ENCODE measurements at places on chromosomes 3 and 15.

- DNase-seq, result peak; percentile 37
Measured at GRCh38 chr15:88900309-88900981, 5.1 kb upstream of the HAPLN3 start.

DNA sequence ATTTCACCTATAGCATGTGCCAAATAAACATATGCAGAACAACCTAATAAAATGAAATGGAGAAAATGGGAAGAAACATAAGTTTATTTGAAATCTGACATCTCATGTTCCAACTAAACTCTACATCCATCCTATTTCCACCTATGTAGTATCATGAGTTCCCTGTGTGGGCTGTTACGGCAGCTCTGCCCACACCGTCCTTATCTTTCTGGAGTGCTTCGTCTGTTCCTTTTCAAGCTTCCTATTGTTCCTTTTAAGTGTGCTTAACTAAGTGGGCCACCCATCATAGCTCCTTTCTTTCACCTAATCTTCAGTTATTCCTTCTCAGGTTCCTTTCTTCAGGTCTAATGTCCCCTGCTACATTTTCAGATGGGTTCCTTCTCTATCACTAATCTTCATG is 17.3 kb downstream of the RYR3 start:
- DNase-seq, result no peak

DNA sequence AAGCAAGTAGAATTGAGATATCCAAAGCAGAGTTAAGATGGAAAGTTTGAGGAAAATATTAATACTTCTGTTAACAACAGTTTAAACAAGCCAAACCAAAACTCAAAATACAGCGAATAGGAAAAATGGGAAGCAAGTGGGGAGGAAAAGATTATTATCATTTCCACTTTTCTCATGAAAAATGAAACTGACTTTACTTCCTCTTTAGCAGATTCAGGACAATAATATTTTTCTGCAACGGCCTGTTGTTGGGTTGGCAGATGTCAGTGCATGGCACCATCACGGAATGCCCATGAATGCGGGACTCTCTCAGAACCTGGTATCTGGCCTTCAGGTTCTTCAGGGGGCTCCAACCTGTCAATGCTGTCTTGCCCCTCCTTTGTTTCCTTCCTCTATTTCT is 11.1 kb downstream of the ANKUB1 start:
- DNase-seq, result no peak

DNA sequence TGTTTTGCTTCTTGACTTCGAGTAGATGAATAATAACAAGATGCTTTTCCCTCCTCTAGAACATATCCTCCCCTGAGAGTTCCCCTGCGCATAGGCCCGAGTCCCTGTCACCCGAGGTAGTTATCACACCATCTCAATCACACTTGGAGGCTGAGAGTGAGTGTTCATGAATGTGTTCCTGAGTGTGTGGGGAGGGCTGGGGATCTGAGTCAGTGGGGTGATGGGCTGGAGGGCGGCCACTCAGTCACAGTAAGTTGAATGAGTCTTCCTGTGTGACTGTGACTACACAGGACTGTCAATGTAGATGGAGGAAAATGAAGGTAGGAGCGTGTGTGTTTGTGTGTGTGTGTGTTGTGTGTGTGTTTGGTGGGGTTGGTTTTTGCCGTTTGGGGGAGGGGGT is 71.0 kb downstream of the SETD5 start:
- no peak for DNase-seq

DNA sequence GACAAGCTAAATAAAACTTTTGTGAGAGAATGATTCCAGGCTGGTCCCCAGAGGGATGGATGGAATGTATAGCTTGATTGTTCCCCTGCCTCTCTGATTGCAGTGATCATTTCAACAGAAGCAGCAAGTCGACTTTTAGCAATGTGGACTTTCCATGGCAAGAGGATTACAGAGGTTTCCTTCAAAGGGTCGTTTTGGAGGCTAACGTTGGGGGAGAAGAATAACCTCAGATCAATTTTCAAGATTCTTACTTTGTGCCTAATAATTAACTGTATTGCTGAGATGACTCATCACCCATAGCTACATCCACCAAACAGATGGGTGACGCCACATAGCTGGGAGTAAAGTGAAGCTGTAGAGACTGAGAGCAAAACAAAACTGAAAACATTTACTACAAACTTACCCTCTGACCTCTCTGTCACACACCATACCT is 79.9 kb downstream of the GTPBP8 start:
- DNase-seq, result peak; percentile 23

- no peak for DNase-seq
Measured at GRCh38 chr3:12278566-12278965, 10.3 kb upstream of the PPARG start.

DNA sequence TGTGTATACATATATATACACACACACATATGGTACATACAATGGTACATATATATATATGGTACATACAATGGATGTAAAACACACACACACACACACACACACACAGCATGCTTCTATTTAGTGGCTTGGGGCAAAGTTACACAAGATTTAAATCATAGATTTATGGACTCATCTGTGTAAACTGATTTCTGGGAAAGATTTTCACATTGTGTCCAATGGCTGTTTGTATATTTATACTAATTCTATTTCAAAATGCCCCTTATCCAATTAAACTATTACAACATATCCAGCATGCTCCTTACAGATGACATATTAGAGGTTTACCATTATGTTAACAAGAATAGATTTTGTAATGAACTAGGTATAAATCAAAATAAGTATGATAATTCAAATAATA is 94.9 kb downstream of the ANO10 start:
- DNase-seq, result no peak

GRCh38 chr3:98701071-98701675 is 62.0 kb upstream of the ST3GAL6 start:
- no peak for DNase-seq

GRCh38 chr3:196012481-196012880 is 69.4 kb downstream of the TFRC start:
- no peak for DNase-seq

- DNase-seq, result no peak
Measured at GRCh38 chr3:185763347-185764005, 61.4 kb downstream of the IGF2BP2 start.

- DNase-seq, result peak; percentile 92
Measured at GRCh38 chr3:183252973-183253527, at the start of gene B3GNT5. B3GNT5 (plus strand) TSS chr3:183253253; CDS start chr3:183269799, 16,546 bp downstream.

DNA sequence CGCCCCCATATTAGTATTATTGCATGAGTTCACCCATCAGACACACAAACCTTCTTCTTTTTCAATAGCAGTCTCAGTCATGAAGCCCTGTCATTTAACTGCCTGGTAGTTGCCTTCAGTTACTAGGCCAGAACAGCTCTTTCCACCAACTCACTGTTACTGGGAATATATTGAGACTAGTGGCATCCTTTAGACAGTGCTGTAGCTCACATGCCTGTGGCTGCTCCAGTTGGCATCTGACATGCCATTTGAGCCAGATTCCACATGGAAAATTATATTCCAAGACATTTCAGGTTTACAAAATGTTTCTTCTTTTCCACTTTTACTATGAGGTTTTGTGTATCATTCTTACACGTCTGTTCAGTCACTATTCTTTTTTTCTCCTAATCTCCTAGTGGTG is 146.1 kb downstream of the GHSR start:
- DNase-seq, result no peak

DNA sequence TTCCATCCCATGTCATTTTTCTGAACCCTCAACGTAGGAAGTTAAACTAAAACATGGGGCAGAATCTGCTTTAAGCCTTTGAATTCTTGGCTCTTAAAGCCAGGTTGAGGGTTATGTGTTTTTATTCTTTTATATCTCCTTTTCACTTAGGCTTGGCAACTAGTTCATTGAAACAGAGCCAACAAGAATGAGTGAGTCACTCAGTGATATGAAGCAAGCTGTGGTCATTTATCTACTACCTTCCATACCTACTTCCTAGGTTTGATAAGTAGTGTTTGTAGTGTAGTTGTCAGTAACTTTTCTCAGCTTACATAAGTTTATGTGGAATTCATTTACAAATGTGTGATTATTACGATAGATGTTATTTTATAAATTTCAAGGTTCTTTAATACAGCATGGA is 67.4 kb downstream of the SNRPN start:
- DNase-seq, result no peak

DNA sequence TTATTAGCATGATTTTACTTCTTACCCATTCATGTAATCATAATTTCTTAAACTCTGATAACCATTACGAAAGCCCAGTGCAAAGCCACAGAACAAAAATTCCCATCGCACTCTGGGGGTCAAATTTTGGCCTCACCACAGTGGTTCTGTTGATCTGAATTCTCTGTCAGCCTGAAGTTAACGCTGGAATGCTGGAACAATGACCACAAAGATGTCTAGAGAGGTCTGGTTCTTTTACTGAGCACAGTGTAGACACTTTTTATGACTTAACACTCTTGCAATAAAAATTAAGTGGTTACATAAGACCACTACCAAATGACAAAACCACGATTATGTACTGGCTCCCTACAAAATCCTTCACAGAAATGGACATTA is 94.7 kb downstream of the PDZRN3 start:
- no peak for DNase-seq

GRCh38 chr15:91348752-91349500 is 248.9 kb downstream of the SV2B start:
- no peak for DNase-seq

DNA sequence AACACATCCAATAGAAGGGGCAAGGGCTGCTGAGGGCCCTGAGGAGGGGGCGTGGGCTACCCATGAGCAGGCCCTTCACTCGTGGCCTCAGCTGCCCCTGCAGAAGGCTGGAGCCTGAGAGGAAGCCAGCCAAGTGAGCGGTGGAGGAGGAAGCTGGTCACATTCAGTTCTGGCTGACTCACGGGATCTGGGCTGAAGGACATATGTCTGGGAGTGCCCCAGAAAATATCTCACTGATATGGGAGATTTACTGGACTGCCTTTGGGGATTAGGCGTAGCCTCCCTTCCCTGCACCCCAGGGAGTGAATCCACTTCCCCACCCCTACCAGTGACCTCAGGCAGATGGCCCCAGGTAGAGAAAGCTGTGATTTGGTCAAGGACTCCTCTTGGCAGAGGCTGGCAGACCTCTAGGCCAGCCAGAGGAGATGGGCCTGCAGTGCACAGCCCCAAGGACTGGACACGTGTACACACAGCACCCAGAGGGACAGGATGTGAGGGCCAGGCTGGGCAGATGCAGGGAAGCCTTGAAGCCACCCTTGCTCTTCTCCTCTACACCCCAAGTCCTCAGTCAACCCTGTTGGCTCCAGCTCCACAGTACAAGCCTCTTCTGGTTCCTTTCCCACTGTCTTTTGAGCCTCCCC is 14.2 kb upstream of the ANKDD1A start:
- peak; percentile 66 for DNase-seq

DNA sequence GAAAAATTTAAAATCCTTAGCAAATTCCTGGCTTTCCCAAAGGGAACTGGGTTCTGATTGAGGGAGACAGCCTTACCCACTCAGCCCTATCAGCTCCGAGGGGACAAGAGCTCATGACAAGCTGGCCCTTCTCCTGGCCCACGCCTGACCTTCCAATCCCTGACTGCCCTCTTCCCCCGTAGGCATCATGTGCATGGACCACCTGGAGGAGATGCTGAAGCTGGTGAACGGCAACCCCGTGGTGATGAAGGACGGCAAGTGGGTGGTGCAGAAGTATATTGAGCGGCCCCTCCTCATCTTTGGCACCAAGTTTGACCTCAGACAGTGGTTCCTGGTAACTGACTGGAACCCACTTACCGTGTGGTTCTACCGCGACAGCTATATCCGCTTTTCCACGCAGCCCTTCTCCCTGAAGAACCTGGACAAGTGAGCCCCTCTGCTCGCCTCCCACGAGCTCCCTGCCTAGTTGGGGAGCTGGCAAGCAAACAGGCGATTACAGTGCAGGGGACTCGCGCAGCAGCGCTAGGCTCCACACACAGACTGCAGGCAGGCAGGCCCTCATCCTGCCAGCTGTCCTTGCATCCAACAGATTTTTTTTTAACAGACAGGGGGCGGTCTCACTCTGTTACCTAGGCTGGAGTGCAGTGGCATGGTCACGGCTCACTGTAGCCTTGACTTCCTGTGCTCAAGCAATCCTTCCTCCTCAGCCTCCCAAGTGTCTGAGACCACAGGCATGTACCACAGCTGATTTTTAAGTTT is 16.8 kb downstream of the RPUSD3 start:
- DNase-seq, result no peak

GRCh38 chr15:60672400-60672799 is 193.5 kb upstream of the ICE2 start:
- DNase-seq, result no peak

GRCh38 chr3:187456250-187456649 is 88.1 kb downstream of the RTP4 start:
- peak; percentile 34 for DNase-seq

GRCh38 chr15:38367476-38367875 is 86.5 kb upstream of the FAM98B start:
- DNase-seq, result no peak

All from hepatocyte (in vitro differentiated cells).